ENCODE measurements at places on chromosomes 1 and 21.

DNA sequence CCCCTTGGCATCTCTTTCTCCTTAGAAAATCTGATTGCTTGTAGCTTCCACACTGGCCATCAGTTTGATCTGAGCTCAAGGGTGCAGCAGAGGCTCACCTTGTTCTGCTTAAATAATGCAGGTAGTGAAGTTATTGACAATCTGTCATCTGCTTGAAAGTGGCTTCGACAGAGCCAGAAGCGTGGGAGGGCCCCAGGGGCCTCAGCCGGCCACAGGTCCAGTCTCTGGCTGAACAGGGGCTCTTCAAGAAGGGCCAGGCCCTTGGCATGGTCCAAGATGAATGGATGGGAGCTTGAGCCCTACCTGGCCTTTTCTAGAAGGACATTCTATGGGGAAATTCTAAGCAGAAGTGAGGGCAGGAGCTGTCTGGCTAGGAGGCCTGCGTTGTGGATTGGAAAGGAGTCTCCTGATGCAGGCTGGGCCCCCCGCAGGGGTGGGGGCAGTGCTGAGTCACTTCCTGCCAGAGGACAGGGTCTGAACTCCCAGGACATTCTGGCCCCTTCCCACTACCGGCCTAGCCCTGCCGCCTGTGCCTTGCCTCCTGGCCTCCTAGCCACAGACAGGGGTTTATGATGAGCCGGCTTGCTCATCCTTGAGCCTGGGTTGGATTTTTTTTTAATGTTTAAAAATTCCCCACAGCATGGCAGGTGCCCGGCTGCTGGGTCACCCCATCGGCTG is 162.3 kb upstream of the VAMP3 start:
- no peak for DNase-seq

DNA sequence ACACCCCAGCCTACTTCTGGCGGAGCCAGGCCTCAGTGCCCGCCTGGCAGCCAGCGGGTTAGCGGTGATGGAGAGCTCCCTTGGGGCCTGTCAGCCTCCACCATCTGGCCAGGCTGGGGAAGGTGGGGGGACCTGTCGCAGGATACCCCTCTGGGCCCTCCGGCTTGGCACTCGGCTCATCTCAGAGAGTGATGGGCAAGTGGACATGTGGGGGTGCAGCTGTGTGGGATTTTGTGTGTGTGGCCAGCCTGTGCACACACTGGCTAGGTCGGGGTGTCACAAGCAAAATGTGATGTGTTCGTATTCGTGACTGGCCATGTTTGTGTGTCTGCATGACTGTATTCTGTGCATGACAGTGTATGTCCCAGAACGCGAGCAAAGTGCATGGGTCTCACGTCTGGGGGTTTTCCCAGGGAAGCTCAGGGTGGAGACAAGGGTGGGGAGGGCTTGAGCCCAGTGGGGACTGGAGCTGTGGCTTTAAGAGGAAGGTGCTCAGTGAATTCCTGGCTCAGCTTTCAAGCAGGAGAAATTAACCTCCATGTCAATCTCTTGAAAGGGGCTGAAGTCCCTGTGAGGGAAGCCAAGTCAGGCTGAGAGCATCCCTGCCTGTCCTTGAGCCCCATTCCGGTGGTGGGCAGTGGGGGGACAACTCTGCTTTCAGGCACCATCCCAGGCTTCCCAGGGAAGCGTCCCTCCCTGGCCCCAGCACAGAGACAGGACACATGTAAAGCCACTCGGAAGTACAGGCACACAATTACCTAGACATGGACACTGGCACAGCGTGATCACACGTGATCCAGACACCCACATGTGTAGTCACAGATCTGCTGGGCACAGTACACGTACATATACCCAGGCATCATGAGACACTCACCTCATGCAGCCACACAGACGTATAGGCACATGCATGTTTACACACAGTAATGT is 21.1 kb upstream of the ADGRB2 start:
- DNase-seq = no peak

DNA sequence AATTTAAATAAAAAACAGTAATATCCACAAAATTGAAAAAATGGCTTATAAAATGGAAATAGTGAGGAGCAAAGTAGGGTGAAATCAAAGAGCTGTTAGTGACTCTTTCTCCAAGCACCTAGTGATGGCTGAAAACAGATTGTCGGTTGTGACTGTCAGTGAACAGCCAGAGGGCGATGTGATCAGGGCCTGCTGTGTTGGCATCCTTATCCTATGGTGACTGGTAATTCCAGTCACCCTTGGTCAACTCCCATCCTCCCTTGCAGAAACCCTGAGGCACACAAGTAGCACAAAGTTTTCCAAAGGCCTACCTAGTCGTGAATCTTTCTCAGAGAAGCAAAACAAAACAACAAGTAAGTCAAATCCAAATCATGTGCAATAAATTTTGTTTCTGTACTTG is 599.8 kb upstream of the CXADR start:
- DNase-seq = no peak

DNA sequence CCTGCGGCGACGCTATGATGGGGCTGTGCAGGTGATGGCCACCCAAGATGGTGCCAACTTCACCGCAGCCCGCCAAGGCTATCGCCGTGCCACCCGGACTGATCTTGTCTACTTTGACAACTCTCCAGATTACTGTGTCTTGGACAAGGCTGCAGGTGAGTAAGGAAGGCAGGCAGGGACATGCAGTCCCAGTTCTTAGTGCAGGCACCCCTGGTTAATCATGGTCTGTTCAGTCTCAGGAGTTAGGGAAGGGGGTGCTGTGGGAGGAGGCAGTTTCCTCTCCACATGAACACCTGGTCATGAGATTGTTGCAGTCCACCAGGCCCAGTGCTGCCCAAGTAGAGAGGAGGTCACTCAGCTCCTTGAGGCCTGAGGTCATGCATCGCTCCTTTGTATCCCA is 8.5 kb downstream of the WNT2B start:
- DNase-seq = no peak

Data from skeletal muscle cell (primary cell).